ENCODE measurements at places on chromosomes 3 and 15. TPM values are rescaled to one million over a fixed set of nuclear protein-coding genes. Genes with fewer than 3 reads are reported as not detected.

MRPL46 gene
- total RNA-seq = 16.5 TPM

GP5 gene
- 0.33 TPM for total RNA-seq

CCDC71 gene
- 13.2 TPM for total RNA-seq

SPSB4 gene
- 2.0 TPM for total RNA-seq

C3orf70 gene
- total RNA-seq = 20.4 TPM

CA12 gene
- total RNA-seq = 11.0 TPM

ANKRD34C gene
- 0.30 TPM for total RNA-seq

DNAH12 gene
- 0.10 TPM for total RNA-seq

Measured in aorta (tissue), 5 donors.